ENCODE measurements at places on chromosomes 2 and 18.
A peak's percentile ranks its signal among the peaks of the same experiment; 100 is the strongest.

DNA sequence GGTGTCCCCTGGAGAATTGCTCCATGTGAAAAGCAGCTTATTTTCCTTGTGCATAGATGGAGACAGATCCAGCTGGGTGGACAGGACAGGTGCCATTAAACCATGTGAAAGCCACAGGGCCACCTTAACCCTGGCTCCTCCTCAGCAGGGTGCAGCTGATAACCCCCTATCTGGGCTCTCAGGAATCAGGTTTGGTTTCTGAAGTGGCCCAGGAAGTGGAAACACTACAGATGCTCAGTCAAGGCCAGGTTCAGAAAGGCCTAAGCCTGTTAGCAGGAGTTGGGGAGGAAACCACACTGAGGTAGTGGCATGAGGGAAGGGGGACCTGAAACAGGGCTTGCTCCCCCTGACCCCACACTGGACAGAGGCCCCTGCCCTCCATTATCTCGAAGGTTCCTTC, 217.0 kb downstream of the SPP2 start:
- DNase-seq: no peak

GRCh38 chr2:29841386-29842004, 79.9 kb downstream of the ALK start:
- peak; percentile 10 for DNase-seq

- no peak for DNase-seq
Measured at GRCh38 chr2:146579147-146579930, 1265.5 kb upstream of the ACVR2A start.

DNA sequence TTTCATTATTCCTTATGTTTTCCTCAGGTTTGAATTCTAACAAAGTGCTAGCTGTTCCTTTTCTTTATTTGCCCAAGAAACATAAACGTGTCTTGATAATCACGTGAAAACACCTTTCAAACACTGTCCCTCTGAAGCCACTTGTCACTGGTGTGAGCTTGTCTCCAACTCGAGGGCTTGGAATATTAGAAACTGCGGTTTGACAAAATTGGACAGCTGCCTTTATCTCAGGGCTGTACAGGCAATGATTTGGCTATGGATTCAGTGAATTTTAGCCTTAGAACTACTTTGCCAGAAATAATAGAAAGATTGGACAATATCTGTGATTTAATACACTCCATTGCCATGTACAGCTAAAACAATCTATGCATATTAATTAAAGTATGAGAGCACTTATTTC, 763.0 kb upstream of the ACVR2A start:
- no peak for DNase-seq

DNA sequence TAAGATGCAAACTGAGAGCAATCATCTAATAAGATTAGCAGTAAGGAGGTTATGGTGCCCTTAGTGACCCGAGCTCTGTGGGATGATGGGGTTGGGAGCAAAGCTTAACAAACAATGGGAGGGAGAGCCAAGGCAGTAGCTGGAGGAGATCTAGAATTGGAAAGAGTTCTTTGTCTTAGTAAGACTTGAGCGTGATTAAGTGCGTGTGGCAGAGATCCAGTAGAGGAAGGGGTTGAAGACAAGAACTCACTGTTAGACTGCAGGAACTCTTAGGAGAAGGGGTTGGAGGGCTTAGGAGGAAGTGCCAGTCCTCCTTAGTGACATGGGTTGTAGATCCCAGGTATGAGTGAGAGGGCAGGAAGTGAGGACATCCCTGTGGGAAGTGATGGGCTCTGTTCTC, 184.7 kb downstream of the GFPT1 start:
- no peak for DNase-seq

GRCh38 chr2:54446122-54446521, 10.0 kb upstream of the SPTBN1 start:
- DNase-seq: no peak

DNA sequence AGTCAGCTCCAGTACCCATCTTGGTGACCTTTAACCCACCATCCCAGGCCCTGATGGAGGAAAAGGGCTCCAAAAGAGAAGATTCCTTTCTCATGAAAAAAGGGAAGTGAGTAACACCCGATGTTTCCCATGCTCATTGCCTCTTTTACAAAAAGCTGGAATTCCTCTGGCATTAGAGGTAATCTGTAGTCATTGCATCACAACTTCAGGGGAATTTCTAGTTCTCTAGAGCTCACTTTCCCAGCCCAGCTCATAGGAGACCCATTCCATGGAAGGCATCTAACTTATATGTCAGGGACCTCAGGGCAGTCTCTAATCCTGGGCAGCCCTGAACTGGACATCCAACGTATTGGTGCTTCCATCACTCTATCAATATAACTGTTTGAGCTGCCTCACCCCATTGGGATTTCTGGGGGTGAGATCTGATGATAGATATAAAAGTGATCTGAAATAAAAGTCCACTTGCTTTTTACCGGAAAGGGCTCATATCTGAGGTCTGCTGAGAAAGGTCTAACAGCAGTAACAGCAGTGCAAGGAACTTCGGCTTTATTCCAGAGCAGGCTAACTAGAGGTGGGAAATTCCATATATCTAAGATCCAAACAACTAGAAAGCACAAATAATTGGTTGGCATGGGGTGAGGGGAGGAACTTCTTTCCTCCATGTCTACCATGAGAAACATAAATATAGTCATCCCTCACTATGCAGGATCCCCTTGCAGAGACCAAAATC, 106.1 kb downstream of the ETAA1 start:
- no peak for DNase-seq

DNA sequence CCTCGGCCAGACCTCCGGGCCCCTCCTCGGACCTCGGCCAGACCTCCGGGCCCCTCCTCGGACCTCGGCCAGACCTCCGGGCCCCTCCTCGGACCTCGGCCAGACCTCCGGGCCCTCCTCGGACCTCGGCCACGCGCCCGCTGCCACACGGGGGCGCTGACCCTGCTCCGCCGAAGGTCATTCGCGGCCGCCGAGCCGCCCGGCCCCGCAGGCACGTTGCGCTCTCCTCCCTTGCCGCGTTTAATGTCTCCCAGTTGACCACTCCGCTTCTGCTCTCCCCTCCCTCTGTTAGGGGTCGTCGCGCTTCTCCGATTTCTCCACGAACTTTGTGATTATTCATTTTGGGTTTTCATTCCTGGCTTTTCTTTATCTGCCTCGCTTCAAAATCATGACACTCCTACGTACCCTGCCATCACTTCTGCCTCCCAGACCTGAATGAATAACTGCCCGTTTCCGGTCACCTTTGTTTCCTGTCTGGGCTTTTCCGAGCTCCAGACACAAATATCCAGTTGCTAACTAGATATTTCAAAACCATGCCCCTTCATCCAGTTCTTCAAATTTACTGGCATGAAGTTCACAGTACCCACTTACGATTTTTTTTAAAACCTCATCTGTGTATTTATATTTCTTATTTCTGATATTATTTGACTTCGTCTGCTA, 14.8 kb upstream of the COLEC12 start:
- no peak for DNase-seq

DNA sequence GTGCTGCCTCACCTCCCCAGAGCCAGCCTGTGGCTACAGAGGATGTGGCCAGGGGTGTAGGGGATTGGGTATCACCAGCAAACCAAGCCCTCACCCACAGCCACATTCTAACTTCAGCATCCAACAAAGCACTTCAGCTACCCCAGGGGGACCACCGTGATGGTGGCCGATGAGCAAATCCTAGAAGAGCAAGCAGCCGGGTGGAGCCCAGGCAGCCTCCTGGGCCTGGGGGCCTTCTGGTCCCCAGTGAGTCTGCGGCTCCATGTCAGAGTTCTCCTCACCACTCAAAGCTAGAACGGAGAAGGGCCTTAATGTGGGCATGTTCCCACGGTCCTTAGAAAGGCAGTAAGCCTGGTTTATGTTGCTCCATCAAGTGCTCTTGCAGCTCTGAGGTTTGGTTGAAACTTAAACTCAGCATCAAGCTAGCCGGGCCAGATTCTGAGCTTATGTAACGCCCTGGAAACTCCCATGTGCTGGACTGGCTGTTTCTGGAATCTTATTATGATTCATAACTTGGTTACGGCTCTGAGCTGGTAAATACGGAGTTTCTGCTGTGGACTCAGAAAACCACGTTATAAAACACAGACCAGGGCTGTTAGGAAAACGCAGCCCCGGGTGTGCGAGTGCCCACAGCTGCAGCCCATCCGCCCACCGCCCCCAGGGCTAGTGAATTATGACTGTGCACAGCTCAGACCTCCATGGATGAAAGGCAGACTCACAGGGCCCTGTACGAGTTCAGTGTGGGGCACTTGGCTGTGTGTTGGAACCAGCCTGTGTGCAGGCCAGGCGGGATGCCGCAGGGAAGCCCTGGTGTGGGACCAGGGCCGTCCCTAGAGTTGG, 99.8 kb downstream of the SEPTIN10 start:
- DNase-seq: no peak

GRCh38 chr2:20525041-20526035, 78.5 kb downstream of the RHOB start:
- DNase-seq: no peak

DNA sequence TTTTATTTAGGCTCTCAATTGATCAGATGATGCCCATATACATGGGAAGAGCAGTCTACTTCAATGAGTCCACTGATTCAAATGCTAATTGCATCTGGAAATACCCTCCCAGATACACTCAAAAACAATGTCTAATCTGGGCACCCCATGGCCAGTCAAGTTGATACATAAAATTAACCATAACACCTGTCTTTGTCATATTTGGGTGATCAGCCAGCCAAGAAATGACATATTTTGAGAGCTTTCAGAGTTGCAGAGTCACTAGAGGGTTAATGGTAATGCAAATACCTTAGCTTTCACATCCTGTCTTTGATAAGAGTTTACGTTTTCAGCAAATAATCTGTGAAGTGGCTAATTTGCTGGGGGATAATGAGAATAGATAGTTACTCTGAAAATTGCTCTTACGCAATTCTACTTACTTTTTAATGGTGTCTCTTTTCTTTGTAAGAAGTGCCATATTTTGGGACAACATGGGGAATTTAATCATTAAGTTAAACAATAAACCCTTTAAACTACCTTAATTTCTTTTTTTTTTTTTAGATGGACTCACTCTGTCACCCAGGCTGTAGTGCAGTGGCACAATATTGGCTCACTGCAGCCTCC, 49.1 kb downstream of the CCDC195 start:
- no peak for DNase-seq

- DNase-seq: no peak
Measured at GRCh38 chr2:2587354-2587753, 256.3 kb upstream of the MYT1L start.

- DNase-seq: no peak
Measured at GRCh38 chr2:238299803-238300202, 11.4 kb upstream of the PER2 start.

DNA sequence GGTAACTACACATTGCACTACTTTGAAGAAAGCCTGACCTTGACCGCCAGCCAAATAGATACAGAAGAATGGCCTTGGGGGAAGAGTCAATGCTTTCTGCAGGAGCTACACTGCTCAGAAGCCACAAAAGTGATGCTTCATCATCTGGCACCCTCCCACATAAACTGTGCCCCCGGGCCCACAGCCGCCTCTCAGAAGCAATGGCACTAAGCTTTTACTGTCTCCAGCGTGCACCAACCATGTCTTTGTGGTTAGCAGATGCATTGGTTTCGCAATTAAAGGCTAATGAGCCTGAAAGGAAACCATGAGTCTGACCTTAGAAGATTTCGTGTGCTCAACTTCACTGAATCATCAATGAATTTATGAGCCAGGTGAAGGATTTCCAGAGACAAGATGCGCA, 209.4 kb upstream of the TRIB2 start:
- DNase-seq: peak; percentile 41

DNA sequence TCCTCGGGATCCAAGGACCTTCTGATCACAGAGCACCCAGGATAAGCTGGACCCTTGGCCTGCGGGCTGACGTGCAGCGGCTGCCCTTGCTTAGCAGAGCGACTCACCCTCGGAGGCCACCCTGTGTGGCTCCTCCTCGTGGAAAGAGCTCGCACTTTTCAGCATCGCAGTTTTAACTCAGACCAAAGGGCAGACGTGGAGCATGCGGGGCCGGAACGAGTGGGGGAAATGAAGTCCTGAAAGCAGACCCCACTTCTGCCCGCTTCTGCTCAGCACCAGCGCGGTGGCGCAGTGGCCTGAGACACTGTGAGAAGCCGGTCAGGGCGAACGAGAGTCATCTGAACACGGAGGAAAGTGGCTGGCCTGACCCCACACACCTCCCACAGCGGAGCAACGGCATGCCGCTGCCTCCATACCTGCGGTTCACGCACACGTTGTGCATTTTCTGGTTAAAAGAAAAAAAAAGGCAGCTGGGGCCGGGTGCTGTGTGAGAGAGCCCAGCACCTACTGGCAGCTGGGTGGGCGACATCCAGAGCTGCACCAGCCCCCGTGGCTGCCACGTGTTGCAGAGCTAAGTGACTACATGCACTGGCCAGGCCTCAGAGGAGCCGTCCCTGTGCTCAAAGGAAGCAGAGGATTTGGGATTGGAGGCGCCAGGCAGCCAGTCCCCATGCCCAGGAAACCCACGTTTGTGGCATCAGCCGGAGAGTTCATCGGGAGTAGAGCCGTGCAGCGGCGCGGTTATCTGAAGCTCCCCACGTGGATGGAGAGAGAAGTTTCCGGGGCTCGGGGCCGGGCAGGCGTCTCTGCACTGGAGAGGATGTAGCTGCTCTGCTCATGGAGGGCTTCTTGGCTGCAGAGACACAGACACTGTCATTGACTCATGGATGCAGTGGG, 89.7 kb downstream of the USP40 start:
- DNase-seq: no peak

DNA sequence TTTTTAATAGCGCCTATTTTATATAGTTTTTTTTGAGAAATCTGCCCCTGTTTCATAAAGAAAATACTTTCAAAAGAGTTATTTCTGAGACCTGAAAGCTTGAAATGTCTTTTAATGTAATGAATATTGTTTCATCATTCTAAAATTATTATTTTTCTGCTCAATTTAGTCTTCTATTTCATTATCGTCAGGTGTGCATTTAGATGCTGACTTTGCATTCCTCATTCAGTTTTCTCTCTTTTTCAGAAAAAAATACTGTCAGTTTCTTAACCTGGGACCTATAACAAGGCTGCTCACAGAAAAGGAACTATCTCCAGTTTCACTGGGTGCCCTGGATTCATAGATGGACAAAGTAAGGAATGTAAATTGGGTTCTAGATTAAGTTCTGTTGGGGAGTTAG, 1631.7 kb downstream of the SUCLG1 start:
- no peak for DNase-seq

DNA sequence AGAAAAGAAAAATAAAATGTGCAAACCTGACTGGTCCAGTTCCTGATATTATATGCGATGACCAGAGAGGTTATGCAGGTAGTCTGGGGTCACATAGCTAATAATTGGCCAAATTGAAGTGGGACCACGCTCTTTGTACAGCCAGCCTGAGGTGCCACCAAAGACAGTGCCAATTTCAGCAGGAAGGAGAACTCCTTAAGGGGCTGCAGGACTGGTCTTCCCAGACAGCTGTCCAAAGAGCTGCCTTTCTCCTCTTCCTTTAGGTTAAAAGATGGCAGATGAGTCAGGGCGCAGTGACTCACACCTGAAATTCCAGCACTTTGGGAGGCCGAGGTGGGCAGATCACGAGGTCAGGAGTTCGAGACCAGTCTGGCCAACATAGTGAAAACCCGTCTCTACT, 95.5 kb downstream of the ACKR3 start:
- DNase-seq: no peak

- peak; percentile 28 for DNase-seq
Measured at GRCh38 chr18:54671291-54671881, 80.3 kb downstream of the DYNAP start.

GRCh38 chr18:7824970-7825369, 257.9 kb downstream of the PTPRM start:
- DNase-seq: no peak

Measured in renal pelvis (tissue), 12 donors.